ENCODE measurements at places on chromosomes 12 and 14. TPM values are rescaled to one million over a fixed set of nuclear protein-coding genes. Genes with fewer than 3 reads are reported as not detected.

SLC17A8 gene
- not detected for total RNA-seq

TBPL2 gene
- total RNA-seq = not detected

- no peak for DNase-seq
Observed at GRCh38 chr14:66395300-66395699, 90.9 kb upstream of the CCDC196 start.

DNA sequence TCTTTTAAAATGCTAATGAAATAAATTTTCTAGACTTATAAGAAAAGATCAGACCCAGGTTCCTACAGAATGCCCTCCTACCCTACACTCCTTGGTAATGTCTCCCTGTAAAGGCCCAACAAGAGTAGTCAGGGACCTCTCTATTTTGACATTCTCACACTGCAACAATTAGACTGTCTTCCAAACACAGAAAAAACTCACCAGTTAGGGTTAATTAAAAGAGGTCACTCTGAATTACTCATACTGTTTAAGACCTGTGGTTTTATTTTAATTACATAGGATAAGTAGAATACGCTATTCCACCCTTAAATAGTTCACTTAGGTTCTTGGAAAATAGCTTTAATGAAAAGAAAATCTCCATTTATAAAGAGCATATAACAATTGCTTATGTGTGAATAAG, 142.4 kb downstream of the ITPR2 start:
- DNase-seq = no peak

DNA sequence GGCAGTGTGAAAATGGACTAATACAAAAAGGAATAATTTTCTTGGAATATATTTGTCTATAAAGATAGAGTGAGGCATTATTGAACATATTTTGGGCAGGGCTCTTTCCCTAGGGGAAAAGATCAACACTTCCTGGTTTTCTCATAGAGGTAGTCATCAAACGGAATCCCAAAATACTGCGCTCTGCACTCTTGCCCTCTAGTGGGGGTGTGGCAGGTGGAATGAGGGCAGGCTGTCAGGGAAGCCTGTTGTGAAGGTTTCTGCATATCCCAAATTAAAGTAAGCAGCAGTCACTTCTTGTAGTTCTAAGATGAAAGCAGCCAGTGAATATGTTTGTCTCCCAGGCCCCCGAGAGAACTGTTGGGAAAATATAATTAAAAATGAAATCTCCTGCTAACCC, 666.8 kb upstream of the TMEM132C start:
- DNase-seq = no peak
